ENCODE measurements at places on chromosomes 16 and 17. TPM values are rescaled to one million over a fixed set of nuclear protein-coding genes. Genes with fewer than 3 reads are reported as not detected.

The KRTAP9-8 gene
- total RNA-seq, result not detected

GRCh38 chr17:27491713-27492190 is 35.5 kb downstream of the KSR1 start:
- H3K4me3 ChIP-seq, result no peak overlapping the region
- H3K27ac ChIP-seq, result no peak overlapping the region
- no peaks in the 10 kb centered on the region for H3K36me3 ChIP-seq
- H3K4me1 ChIP-seq, result no peaks in the 10 kb centered on the region
- DNase-seq, result no peak

- H3K4me3 ChIP-seq, result no peak overlapping the region
- H3K27me3 ChIP-seq, result no peaks in the 10 kb centered on the region
- no peaks in the 10 kb centered on the region for H3K4me1 ChIP-seq
- DNase-seq, result no peak
- no peaks in the 10 kb centered on the region for H3K36me3 ChIP-seq
Measured at GRCh38 chr16:8063159-8063558, 527.2 kb downstream of the TMEM114 start.

The COIL gene
- total RNA-seq, result 19.0 TPM

DNA sequence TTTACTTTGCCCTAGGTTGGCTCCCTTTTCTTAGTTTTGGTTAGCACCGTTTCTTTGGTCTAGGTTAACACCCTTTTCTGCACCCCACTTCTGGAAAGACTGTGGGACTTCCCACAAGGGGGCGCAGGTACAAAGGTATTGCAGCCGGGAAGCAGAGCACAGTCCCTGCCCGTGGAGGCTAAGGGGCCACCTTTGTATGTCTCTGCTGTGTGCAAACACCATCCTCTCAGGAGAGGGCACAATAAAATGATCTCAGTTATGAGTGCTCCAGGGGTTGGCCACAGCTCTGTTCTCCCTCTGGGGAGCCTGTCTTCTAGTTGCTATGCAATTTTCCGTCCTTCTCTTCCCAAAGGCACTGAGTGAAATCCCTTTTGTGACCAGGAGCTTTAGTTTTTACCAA is 28.4 kb upstream of the TMC5 start:
- H3K36me3 ChIP-seq, result no peaks in the 10 kb centered on the region
- H3K27ac ChIP-seq, result no peak overlapping the region
- no peaks in the 10 kb centered on the region for H3K4me1 ChIP-seq
- no peak overlapping the region for H3K4me3 ChIP-seq

DNA sequence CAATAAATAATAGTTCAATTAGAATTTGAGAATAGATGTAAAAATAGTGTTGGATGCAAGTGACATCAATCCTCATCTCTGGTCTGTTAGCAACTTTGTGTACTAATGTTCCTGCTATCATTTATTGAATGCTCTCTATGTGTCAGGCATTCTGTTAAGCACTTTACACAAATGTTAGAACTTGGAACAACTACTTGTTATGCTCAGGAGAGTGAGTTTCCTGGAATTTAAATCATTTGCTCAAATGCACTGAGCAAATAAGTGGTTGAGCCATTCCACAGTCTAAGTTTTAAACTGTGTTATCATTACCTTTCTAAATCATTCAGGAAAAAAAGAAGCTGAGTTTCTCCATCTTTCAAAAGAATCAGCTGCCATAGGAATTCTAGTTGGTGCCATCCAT is 1327.3 kb upstream of the GOT2 start:
- no peaks in the 10 kb centered on the region for H3K4me1 ChIP-seq
- no peak overlapping the region for H3K27ac ChIP-seq
- no peaks in the 10 kb centered on the region for H3K27me3 ChIP-seq
- no peaks in the 10 kb centered on the region for H3K36me3 ChIP-seq
- no peak for DNase-seq

The FOXN1 gene
- not detected for total RNA-seq

DNA sequence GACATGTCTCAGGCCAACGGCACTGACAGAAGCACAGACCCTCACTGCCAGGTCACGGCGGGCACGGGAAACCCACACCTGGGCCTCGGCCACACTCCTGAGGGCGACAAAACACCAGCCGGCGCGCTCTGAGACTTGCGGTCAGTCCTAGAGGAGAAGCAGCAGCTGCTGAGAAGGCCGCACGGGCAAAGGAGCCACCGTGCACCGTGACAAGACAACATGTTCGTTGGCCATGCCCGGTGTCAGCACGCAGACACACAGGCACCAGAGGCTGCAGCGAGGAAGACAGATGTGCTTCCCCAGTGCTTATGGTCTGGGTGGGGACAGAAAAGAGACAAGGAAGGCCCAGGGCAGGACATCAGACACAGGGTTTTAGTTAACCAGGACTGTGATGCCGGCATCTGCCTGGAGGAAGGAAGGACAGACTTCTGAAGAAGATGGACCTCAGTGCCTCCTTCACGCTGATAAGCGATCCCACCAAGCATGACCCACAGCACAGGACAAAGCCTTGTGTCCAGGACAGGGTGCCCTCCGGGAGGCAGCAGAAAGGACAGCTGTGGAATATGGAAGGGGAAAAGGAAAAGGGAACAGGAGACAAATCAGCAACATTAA is 84.0 kb downstream of the ANKRD11 start:
- no peak overlapping the region for H3K4me3 ChIP-seq
- no peaks in the 10 kb centered on the region for H3K27me3 ChIP-seq
- no peak for DNase-seq
- no peaks in the 10 kb centered on the region for H3K36me3 ChIP-seq
- peaks cover 78% of the 10 kb centered on the region for H3K4me1 ChIP-seq

The GPATCH8 gene
- total RNA-seq, result 45.0 TPM

- H3K4me1 ChIP-seq, result no peaks in the 10 kb centered on the region
- no peaks in the 10 kb centered on the region for H3K36me3 ChIP-seq
- H3K27ac ChIP-seq, result no peak overlapping the region
- no peaks in the 10 kb centered on the region for H3K27me3 ChIP-seq
- no peak for DNase-seq
Measured at GRCh38 chr16:56748826-56749225, 18.9 kb downstream of the NUP93 start.

The CCL15 gene
- not detected for total RNA-seq

The BCAR1 gene
- not detected for total RNA-seq

DNA sequence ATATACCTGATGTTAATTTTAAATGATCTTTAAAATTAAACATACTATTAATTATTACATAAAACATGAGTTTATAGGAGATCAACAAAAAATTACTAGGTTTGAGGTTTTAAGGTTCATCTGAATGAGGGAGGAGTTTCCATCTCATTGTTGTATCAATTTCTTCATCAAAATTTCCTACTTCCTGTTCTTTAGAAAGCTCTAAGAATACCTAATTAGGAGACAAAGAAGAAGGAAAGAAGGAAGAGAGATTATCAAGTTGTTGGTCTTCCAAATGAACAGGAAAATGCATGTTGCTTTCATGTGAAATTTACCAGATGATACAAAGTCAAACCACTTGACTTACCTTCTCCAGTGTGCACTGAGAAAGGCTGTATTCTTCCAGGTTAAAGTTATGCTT is 18.1 kb upstream of the ABCA9 start:
- no peak for DNase-seq
- no peaks in the 10 kb centered on the region for H3K4me1 ChIP-seq
- H3K27ac ChIP-seq, result no peak overlapping the region
- H3K4me3 ChIP-seq, result no peak overlapping the region

- H3K36me3 ChIP-seq, result no peaks in the 10 kb centered on the region
- H3K27ac ChIP-seq, result no peak overlapping the region
- no peaks in the 10 kb centered on the region for H3K4me1 ChIP-seq
- no peaks in the 10 kb centered on the region for H3K27me3 ChIP-seq
Measured at GRCh38 chr16:49503256-49504022, 129.8 kb downstream of the C16orf78 start.

DNA sequence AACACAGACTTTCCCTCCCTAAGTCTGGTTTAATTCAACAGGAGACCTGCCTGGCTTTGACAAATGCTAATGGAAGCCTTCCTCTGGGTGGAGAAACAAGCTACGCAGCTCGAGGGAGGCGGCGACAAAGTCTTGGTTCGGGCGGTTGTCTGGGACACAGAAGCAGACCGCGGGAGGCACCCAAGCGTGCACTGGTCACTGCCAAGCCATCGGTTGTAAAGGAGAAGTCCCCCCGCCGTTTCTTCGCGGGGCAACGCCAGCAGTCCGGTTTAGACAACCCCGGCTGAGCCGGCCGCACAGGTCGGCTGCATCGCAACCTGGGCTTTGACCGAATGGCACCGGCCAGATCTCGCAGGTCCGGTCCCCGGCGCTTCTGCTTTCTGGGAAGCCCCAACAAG is 586 bp downstream of the GLYR1 start:
- H3K4me1 ChIP-seq, result peaks cover 30% of the 10 kb centered on the region
- peaks cover 17% of the 10 kb centered on the region for H3K36me3 ChIP-seq
- H3K27ac ChIP-seq, result peak overlapping the region; percentile 99
- DNase-seq, result peak; percentile 19
- H3K4me3 ChIP-seq, result peak overlapping the region; percentile 84

DNA sequence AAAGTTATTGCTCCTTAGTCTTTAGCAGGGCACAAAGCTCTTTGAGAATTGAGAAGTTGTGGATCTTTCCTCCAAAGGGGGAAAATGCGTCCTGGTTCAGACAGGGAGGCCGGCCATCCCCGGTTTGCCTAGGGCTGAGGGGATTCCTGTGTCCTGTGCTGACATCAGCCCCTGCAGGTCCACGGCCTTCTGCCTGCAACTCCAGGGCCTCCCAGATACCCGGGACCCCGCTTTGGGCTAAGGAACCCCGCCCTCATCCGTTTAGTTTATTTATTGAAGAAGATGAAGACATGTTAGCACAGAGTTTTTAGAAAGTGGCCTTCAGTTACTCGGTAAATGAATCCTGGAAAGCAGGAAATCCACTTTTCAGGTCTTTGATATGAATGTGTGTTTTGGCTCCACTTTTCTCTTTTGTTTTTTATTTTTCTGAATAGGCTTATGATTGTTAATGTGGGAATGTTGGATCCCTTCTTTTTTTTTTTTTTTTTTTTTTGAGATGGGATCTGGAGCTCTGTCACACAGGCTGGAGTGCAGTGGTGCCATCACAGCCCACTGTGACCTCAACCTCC is 65.6 kb downstream of the CRISPLD2 start:
- no peak overlapping the region for H3K27ac ChIP-seq
- H3K4me1 ChIP-seq, result peaks cover 6% of the 10 kb centered on the region
- no peaks in the 10 kb centered on the region for H3K36me3 ChIP-seq
- no peaks in the 10 kb centered on the region for H3K27me3 ChIP-seq

DNA sequence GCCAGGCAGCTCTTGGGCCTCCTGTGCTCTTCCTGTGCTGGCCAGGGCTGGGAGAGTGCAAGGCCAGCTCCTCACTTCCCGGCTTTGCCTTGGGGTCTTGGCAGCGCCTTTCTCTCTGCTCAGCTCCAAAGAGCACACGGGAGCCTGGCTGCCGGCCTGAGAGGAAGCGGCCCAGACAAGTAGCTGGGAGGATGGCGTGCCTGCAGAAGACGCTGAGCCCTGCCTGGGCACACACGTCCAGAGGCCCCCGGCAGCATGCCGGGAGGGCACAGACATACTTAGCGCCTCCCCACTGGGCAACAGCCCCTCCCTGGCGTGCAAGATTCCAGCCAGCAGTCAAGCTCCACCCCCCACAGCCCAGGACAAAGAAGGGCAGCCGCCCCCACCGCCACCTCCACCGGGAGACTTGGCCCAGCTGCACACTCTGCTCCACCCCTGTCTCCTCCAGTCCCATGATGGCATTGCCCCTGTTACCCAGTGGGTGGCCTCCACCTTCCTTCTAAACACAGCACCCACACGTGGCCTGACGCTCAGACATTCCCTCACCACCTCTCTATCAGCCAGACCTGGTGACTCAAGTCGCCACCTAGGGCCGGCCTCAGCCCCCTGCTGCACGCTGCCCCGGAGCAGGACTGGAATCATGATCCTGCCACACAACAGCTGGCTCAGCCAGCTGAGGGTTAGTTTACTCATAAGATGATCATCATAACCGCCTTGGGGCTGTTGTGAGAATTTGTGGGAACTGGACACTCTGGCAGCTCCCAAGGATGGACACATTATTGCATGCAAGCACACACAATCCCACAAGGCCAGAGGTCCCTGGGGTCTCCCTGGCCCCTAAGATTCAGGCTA is 12.4 kb downstream of the SGCA start:
- no peaks in the 10 kb centered on the region for H3K27me3 ChIP-seq
- DNase-seq, result peak; percentile 34
- H3K4me1 ChIP-seq, result no peaks in the 10 kb centered on the region
- no peak overlapping the region for H3K4me3 ChIP-seq
- no peak overlapping the region for H3K27ac ChIP-seq

Measured in naive thymus-derived CD4-positive, alpha-beta T cell (primary cell).